ENCODE measurements at places on chromosomes 1 and 21. TPM values are rescaled to one million over a fixed set of nuclear protein-coding genes. Genes with fewer than 3 reads are reported as not detected.

Gene LCE1F
- total RNA-seq = not detected

Gene SEMA6C
- total RNA-seq = 42.6 TPM

Gene FAM177B
- total RNA-seq = 0.82 TPM

Gene PTGFRN
- 75.4 TPM for total RNA-seq

Gene CELA2A
- total RNA-seq = not detected

Gene TRAF3IP3
- total RNA-seq = 0.99 TPM

Gene SPRR4
- not detected for total RNA-seq

Gene MTMR11
- total RNA-seq = 17.9 TPM

Gene SGIP1
- 108 TPM for total RNA-seq

Gene LCE1B
- not detected for total RNA-seq

Gene C1orf94
- 0.33 TPM for total RNA-seq

Gene ORC1
- 3.1 TPM for total RNA-seq

Gene ANKRD65
- 8.1 TPM for total RNA-seq

Gene RNU1-3
- total RNA-seq = under 0.01 TPM

Gene WNT2B
- total RNA-seq = 50.8 TPM

Gene TCHH
- 0.66 TPM for total RNA-seq

Gene MEX3A
- 37.0 TPM for total RNA-seq

Gene NR1I3
- not detected for total RNA-seq

Gene HES3
- total RNA-seq = not detected

Gene RIPPLY3
- 0.60 TPM for total RNA-seq

Gene TMPRSS15
- total RNA-seq = not detected

Gene QSOX1
- 44.4 TPM for total RNA-seq

Gene SAMD13
- total RNA-seq = 5.2 TPM

Gene AMY1C
- total RNA-seq = not detected

Gene ADORA1
- 1.9 TPM for total RNA-seq

Gene SH3BP5L
- total RNA-seq = 21.8 TPM

Gene SLC6A17
- 60.0 TPM for total RNA-seq

Gene F13B
- total RNA-seq = not detected

Gene CELSR2
- 35.2 TPM for total RNA-seq

Gene LAMB3
- total RNA-seq = 11.1 TPM

Gene HSPA6
- 105 TPM for total RNA-seq

Gene LAX1
- total RNA-seq = 0.38 TPM

Gene ACKR1
- total RNA-seq = 8.9 TPM

Data from camera-type eye (tissue), 1 donor.